ENCODE measurements at places on chromosomes 4 and X.

DNA sequence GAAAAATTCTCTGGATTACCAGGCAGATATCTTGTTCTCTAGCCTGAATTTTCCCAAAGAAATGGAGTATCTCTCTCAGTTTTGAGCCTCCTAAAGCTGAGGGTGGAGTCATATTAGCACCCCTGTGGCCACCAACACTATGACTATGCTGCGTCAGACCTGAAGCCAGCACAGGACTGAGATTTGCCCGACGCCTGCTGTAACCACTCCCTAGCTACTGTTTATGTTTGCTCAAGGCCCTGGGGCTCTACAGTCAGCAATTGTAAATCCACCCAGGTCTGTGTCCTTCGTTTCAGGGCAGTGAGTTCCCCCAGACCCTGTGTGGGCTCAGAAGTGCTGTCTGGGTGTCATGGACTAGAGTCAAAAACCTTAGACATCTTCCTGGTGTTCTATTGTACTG, 61.4 kb downstream of the ZXDA start:
- no peak for DNase-seq

GRCh38 chr4:148834804-148835631, 392.8 kb upstream of the NR3C2 start:
- no peak for DNase-seq

GRCh38 chrX:111123125-111123524, 27.1 kb downstream of the PAK3 start:
- DNase-seq = no peak

DNA sequence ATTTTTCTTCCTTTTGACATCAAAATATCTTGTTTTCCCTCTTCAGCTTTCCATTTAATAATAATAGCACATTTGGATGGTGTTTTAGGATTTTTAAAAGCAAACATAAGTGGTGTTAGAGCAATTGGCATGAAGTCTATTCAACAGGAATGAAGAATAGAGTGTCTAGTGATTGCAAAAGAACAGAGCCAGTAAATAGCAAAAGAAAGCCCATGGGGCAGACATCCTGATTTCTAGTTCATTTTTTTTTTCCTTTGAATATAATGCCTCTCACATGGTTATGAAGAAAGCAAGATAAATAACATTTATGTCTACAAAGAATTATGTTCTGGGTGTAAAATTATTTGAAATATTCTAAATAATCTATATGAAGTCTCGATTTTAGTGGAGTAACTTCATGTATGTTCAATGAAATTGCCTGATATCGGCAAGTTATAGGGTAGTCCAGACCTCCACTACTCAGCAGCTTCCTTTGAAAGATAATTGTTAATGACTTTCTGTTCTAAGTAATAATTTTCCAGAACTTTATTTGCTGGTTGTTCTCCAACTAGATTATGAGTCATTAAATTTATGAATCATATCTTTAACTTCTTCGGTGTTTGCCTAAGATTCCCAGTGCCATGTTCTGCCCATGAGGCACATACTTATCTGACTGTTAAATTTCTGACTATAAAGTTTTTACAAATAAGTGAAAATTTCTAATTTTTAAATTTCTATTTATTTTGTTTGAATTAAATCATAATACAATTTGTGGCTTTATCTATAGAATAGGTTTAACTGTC, 587.9 kb downstream of the TLL1 start:
- no peak for DNase-seq

DNA sequence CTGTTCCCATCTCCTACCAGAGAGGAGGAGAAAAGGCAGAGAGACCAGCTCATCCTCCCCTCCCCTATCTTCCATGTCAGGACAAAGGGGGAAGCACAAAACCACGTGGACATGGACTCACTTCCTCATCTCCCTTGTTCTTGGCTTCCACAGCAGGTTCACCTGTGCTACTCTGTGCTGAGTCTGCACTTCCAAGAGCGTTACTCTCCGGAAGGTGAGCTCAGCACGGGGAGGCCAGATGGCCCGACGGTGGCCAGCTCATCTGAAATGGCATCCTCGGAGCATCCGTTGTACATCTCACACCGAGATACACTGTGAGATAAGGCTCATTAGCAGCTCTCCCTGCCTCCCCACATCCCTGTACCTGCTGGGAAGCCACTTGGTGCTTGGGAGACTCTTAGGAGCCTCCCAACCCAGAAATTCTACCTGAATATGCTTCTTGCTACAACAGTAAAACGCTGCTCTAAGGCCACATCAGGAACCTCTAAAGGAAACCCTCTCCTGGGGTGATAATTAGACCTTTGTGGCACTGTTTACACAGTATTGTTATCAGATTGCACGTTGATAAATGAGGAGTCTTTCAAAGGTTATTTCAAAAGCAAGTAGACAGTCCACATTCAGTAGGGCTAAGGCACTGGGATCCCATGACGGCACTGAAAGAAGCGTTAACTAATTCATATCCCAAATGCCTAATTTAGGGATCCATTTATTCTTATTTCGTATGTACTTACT, 19.4 kb downstream of the LGI2 start:
- no peak for DNase-seq

DNA sequence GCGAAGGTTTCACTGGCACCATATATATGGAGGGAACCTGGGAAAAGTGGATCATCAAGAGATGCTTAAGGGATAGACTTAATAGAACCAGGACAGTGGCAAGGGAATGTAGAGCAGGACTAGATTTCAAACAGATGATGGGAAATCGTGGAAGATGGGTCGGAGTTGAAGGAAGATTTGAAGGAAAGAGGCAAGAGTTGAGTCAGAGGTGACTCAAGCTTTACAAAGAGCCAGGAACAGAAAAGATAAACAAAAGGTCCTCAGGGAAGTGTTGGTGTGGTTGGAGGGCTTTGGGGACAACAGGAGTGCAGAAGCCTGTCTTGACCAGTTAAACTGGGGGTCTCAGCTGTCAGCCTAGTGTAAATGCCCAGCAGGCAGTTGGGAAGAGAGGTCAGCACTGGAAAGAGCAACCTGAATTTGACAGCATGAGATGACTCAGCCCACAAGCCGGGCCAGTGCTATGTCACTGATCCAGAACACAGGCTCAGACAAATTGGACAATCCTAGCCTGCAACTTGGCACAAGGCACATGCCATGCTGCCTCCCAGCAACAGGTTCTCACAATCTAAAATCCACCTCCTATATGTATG, 230.5 kb downstream of the IDS start:
- no peak for DNase-seq

DNA sequence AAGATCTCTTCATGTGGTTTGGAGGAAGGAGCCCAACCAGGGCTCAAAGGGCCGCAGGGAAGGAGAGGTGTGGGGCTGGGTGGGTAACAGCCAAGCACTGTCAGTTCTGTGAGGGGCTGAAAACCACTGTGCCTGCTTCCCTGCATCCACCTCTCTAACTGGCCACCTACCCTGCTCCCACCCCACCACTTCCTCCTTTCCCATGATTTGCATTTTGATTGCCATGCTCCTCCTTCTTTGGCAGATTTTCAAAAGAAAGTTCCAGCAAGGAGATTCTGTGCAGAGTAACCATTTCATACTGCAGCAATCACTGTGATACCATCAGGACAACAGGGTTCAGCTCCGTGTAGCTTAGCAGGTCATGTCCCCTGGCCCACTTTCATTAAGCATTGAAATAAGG, 1.8 kb downstream of the ZNF674 start:
- DNase-seq = no peak

DNA sequence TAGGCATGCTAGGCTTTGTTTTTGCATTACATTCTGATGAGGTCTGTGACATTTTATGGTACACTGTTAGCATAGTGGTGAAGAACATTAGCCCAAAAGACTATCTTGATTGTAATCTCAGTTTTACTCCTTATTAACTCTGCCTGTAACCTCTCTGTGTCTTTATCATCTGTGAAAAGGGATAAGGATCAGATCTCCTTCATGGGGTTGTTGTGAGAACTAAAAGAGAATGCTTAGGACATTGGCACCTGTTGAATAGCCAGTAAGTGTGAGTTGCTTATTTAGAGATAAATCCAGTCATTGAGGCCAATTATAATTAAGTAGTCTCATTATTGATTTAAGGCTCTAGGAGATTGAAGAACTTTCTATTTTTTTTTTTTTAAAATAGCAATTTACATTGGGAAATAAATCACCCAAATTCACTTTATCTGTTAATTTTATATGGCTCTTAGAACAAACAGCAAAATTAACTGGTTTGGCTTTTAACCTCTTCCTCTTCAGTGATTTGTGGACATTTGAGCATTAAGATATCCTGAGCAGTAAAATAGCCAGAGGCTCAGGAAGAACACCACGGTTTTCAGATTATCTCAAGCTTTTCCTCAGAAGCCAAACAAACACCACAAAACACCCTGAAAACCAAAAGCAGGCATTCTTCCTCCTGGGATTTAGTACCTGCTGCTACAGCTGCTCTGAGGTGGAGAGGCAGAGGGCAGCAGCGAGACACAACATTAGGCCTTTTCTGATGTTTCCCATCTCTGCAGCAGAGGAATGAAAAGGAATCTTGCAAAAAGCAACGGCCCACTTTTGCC, 192.9 kb downstream of the ARHGAP10 start:
- no peak for DNase-seq

DNA sequence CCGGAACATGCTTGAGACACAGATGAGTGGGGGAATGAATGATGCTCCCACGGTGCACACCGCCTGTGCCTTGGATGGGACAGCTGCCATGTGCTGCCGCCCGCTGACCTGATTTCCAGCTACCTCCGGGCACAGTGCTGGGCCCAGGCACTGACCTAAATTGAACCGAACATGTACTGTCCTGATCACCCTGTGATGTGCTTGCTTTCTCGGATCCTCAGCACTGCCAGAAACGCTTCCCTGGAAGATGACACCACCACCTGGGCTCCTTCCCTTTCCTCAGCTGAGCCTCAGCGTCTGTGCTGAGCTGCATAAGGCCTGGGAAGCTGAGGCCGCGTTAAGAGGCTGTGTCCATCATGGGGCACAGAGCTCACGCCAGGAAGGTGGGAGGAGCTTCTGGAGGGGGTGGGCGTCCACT, 39.3 kb upstream of the MXD4 start:
- no peak for DNase-seq

DNA sequence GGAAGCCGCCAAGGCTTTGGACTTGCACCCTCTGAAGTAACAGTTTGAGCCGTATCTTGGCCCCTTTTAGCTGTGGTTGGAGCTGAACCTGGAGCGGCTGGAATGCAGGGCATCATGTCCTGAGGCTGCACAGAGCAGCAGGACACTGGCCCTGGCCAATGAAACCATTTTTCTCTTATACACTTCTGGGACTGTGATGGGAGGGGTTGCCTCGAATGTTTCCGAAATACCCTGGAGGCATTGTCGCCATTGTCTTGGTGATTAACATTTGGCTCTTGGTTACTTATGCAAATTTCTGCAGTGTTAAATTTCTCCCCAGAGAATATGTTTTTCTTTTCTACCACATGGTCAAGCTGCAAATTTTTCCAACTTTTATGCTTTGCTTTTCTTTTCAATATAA, 137.2 kb downstream of the MAGEC1 start:
- no peak for DNase-seq

GRCh38 chr4:88251924-88252323, 32.4 kb downstream of the PPM1K start:
- DNase-seq = no peak

DNA sequence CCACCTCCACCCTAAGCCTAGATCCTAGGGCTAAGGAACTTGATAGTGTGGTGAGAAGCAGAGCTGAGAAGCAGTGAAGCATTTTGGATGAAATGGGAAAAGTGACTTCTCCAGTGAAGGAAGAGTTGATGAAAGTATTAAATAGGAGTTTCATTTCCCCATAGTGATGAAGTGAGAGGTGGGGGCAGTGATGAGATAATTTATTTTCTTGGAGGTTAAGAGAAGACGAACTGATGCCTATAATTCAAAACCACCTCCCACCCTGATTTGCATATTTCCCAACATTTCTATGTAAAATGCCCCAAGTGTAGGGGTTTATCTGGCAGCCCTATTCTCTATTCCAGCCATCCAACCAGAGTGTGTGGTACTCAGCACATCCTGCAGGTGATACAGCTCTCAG, 6.3 kb downstream of the LONRF3 start:
- DNase-seq = no peak

GRCh38 chr4:960636-961350, 12.6 kb downstream of the DGKQ start:
- DNase-seq = no peak

GRCh38 chr4:111113591-111113990, 490.7 kb upstream of the PITX2 start:
- no peak for DNase-seq

DNA sequence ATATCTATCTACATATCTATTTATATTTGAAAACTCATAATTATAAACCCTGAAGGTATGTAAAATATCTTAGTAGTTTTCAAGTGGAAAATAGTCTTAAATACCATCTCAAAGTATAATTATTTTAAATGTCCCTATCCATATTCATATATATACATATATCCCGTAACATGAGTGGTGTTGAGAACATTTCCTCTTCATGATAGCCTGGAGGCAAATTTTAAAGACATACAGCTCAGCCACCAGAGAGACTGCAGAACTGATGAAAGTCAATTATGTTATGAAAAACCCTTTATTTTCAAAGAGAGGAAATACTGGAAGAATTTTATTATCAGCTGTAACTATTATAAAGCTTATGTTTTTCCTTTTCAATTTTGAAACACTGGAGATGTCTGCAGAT, 1806.7 kb upstream of the PCDH7 start:
- no peak for DNase-seq

- DNase-seq = no peak
Measured at GRCh38 chr4:123017636-123018395, 95.4 kb upstream of the NUDT6 start.

DNA sequence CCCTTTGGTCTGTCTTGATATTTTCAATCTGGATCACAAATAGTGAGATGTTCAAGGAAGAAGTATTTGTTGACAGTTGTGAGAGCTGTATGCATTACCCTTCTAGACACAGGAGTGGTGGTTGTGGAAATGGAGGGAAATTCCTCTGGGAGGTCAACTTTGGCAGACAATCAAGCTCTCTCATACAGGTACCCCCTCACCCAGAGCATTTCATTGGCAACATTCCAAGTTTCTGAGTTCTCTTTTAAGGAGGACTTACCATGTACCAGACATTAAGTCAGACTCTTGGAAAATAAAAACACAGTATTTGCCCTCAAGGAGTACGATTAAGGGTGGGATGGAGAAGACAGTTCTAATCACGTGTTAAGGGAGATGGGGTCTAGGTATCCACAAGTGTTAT, 45.3 kb downstream of the KLHL15 start:
- DNase-seq = no peak

DNA sequence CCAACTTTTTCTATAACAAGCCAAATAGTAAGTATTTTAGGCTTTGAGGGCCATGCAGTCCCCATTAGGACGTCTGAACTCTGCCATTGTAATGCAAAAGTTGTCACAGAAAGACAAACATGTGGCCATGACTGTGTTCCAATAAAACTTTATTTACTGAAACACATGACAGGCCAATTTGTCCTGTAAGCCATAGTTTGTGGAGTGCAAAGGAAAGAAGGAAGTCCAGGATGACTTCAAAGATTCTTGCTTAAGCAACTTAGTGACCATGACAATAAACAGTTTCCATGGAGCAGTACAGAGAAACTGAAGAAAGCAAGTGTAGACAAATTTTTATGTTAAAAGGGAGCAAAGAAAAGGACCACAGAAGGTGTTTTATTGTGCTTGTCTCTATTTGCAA, 35.0 kb upstream of the MYOZ2 start:
- no peak for DNase-seq
